ENCODE measurements at places on chromosomes 12 and 14.

DNA sequence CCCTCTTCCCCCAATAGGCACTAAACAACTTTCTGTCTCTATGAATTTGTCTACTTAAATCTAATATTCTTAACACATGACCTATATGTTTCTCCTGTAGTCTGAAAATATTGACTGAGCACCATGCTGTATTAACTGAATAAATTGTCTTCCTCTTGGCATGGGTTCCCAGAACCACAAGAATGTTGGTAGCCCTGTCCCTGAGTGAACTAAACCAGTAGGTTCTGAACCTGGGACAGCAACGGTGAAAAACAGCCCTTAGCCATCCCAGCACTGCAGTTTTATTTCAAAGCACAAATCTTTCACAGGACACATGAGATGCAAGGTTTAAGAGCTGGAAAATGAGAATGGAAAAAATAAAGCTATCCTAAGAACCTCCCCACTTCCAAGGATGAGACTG lies 20.4 kb upstream of the HSP90B1 start:
- H3K4me3 ChIP-seq: no peak overlapping the region
- no peaks in the 10 kb centered on the region for H3K4me1 ChIP-seq
- no peaks in the 10 kb centered on the region for H3K27me3 ChIP-seq
- no peak overlapping the region for H3K27ac ChIP-seq
- no peaks in the 10 kb centered on the region for H3K36me3 ChIP-seq

GRCh38 chr14:102579696-102580549 lies 12.5 kb upstream of the RCOR1 start:
- no peak overlapping the region for H3K4me3 ChIP-seq
- no peaks in the 10 kb centered on the region for H3K4me1 ChIP-seq
- no peak overlapping the region for H3K27ac ChIP-seq
- H3K36me3 ChIP-seq: no peaks in the 10 kb centered on the region

GRCh38 chr12:89932954-89933353 lies 224.3 kb upstream of the ATP2B1 start:
- no peaks in the 10 kb centered on the region for H3K36me3 ChIP-seq
- DNase-seq: no peak
- no peak overlapping the region for H3K4me3 ChIP-seq
- no peaks in the 10 kb centered on the region for H3K27me3 ChIP-seq

- H3K4me3 ChIP-seq: no peak overlapping the region
- no peaks in the 10 kb centered on the region for H3K4me1 ChIP-seq
- no peaks in the 10 kb centered on the region for H3K27me3 ChIP-seq
- no peak overlapping the region for H3K27ac ChIP-seq
- no peaks in the 10 kb centered on the region for H3K36me3 ChIP-seq
Measured at GRCh38 chr14:64556526-64556925, 6.8 kb downstream of the PPP1R36 start.

DNA sequence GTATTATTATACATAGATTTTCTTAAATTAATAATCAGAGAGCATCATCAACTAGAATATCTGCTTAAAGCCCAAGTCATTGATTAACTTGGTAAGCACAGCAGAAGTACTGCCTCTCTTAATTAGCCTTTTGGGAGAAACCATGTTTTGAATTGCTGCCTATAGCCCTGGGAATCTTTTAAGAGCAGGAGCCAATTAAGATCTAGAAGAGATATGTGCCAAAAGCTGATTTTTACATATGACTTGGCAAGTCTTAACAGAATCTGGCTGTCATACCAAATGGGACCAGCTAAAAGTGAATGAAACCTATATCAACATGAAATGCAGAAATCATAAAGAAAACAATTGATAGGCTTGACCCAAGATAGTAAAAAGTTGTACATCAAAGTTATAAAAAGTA lies 23.2 kb upstream of the WNK1 start:
- H3K27ac ChIP-seq: no peak overlapping the region
- H3K4me1 ChIP-seq: no peaks in the 10 kb centered on the region
- H3K36me3 ChIP-seq: no peaks in the 10 kb centered on the region
- H3K4me3 ChIP-seq: no peak overlapping the region
- no peak for DNase-seq

GRCh38 chr14:89730687-89731086 lies 223.8 kb downstream of the EFCAB11 start:
- no peak overlapping the region for H3K27ac ChIP-seq
- no peak for DNase-seq
- H3K4me1 ChIP-seq: no peaks in the 10 kb centered on the region
- H3K27me3 ChIP-seq: no peaks in the 10 kb centered on the region
- no peaks in the 10 kb centered on the region for H3K36me3 ChIP-seq

DNA sequence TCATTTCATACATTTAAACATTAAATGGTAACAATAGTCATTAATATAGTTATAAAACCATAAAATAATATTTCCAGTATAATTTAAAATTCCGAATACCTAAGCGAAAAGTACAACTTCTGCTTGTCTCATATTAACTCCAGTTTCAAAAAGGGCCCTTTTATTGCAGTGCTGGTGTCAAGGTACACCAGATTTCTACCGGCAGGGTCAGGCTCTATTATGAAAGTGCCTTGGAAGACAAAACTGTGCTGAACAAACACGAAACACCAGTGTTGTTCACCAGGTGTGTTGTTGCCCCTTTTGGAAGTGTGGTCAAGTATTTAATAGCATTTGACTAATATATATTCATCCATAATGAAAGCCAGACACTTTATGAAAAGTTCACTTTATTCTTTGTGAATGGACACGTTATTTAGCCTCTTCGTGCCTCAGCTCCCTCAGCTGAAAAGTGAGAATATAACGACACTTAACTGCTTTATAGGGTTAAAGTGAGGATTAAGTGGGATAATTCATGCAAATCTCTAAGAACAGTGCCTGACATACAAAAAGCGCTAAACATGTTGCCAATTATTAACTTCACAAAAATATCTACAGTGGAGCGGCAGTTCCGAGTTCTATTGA lies 20.3 kb upstream of the GNS start:
- no peak overlapping the region for H3K4me3 ChIP-seq
- no peaks in the 10 kb centered on the region for H3K36me3 ChIP-seq
- peaks cover 3% of the 10 kb centered on the region for H3K4me1 ChIP-seq
- peaks cover 60% of the 10 kb centered on the region for H3K27me3 ChIP-seq
- H3K27ac ChIP-seq: no peak overlapping the region

- no peak for DNase-seq
- no peaks in the 10 kb centered on the region for H3K36me3 ChIP-seq
- peaks cover 6% of the 10 kb centered on the region for H3K4me1 ChIP-seq
- no peak overlapping the region for H3K4me3 ChIP-seq
- no peak overlapping the region for H3K27ac ChIP-seq
Measured at GRCh38 chr12:52501490-52501889, 8.4 kb upstream of the KRT6A start.

- no peak for DNase-seq
- H3K36me3 ChIP-seq: no peaks in the 10 kb centered on the region
- H3K27me3 ChIP-seq: no peaks in the 10 kb centered on the region
- H3K27ac ChIP-seq: no peak overlapping the region
Measured at GRCh38 chr12:17528394-17528793, 561.6 kb downstream of the RERGL start.

DNA sequence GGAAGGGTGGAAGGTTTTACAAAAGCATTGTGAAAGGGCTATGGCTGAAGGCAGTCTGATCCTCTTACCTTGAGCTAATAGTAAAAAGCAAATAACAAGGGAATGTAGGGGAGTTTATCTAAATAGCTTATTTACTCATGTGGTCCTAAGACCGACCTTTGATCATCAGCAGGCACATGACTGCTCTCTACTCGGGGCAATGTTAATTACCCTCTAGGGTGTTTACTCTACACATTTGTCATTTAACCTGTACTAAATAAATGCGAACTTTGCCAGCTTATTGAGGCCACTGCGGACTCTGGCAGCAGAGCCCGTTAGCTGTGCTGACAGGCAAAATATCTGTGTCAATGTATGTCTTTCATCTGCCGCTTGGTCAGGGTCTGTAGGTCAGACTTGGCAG lies 768.3 kb upstream of the ATXN7L3B start:
- no peak for DNase-seq
- H3K4me1 ChIP-seq: no peaks in the 10 kb centered on the region
- no peaks in the 10 kb centered on the region for H3K36me3 ChIP-seq
- H3K27me3 ChIP-seq: no peaks in the 10 kb centered on the region
- H3K4me3 ChIP-seq: no peak overlapping the region

GRCh38 chr12:31288381-31288780 lies 37.6 kb downstream of the SINHCAF start:
- no peak overlapping the region for H3K4me3 ChIP-seq
- no peaks in the 10 kb centered on the region for H3K27me3 ChIP-seq
- DNase-seq: no peak
- H3K27ac ChIP-seq: no peak overlapping the region

DNA sequence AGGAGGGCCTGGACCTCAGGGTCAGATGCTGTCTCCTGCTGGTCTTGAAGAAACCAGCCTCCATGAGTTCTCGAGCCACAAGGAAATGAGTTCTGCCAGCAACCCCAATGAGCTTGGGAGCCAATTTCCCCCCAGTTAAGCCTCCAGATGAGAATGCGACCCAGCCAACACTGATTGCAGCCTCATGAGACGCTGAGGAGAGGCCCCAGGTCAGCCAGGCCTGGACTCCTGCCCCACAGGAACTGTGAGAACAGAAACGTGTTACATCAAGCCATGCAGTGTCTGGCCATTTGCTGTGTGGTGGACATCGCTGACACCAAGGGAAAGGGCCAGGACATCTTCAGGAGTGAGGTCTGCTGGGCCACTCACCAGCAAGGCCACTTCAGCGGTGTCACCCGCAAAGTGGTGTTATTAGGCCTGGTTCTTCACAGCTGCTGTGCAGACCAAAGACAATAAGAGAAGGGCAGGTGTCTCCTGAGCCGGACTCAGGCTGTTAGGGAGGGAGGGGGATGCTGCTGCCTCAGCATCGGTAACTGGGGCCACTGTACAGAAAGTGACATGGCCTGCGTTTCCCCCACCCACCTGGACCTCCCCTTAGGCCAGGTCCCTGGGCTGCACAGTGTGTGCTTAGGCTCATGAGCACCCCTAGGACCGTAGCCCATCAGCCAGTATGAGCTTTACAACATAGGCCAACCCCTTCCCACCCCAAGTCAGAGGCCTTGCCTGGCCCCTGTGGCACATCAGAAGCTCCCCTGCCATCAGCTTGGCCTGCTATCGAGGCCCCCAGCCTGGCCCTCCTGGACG lies 272.4 kb upstream of the RTL1 start:
- H3K27ac ChIP-seq: no peak overlapping the region
- no peaks in the 10 kb centered on the region for H3K4me1 ChIP-seq
- no peak for DNase-seq
- no peaks in the 10 kb centered on the region for H3K27me3 ChIP-seq
- no peak overlapping the region for H3K4me3 ChIP-seq

- no peak overlapping the region for H3K27ac ChIP-seq
- H3K36me3 ChIP-seq: peaks cover 16% of the 10 kb centered on the region
- no peak overlapping the region for H3K4me3 ChIP-seq
- peaks cover 16% of the 10 kb centered on the region for H3K4me1 ChIP-seq
- no peaks in the 10 kb centered on the region for H3K27me3 ChIP-seq
Measured at GRCh38 chr14:102988054-102988453, 65.6 kb downstream of the AMN start.

- DNase-seq: no peak
- H3K36me3 ChIP-seq: no peaks in the 10 kb centered on the region
- H3K27ac ChIP-seq: no peak overlapping the region
- H3K4me1 ChIP-seq: no peaks in the 10 kb centered on the region
- no peaks in the 10 kb centered on the region for H3K27me3 ChIP-seq
- no peak overlapping the region for H3K4me3 ChIP-seq
Measured at GRCh38 chr12:78096909-78097597, 266.4 kb downstream of the NAV3 start.

GRCh38 chr12:40439771-40440492 lies 215.1 kb downstream of the LRRK2 start:
- no peak for DNase-seq
- no peaks in the 10 kb centered on the region for H3K4me1 ChIP-seq
- H3K4me3 ChIP-seq: no peak overlapping the region
- H3K27me3 ChIP-seq: no peaks in the 10 kb centered on the region
- no peaks in the 10 kb centered on the region for H3K36me3 ChIP-seq

DNA sequence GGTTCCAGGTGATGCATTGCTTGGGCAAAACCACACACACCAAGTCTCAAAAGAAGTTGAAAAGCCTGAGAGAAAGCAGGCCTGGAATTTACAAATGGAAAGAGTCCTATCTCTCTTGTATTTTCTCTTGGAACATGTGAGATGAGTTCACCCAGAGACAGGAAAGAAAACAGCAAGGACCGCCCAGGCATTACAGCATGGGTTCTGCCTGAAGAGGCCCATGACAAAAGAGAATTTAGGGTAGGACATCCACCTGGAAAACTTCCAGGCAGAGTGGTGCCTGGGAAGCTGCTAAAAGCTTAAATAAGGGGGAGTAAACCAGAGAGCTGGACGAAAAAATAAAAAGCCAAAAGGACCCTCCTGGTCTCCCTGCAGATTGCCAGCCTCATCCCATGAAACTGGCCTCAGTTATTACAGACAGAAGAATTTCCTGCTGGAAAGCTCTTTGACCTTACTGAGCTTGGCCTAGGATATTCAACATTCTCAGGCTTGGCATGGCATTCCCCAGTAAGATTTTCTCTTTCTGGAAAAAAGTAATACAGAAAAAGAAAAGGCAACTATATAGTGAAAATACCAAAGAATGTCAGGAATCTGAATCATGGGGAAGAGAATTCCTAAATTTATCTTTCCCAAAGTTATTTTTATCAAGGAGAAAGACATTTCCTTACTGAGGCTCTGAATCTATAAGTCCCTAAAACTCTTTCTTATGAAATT lies 121.3 kb upstream of the NUDT4 start:
- no peaks in the 10 kb centered on the region for H3K27me3 ChIP-seq
- H3K4me1 ChIP-seq: no peaks in the 10 kb centered on the region
- no peak overlapping the region for H3K27ac ChIP-seq
- no peak for DNase-seq

- peak overlapping the region; percentile 54 for H3K4me3 ChIP-seq
- peak overlapping the region; percentile 95 for H3K27ac ChIP-seq
- H3K4me1 ChIP-seq: peaks cover 37% of the 10 kb centered on the region
- no peak for DNase-seq
Measured at GRCh38 chr14:73787486-73788316, 63.9 kb upstream of the PTGR2 start.

GRCh38 chr12:124756760-124757159 lies 106.9 kb downstream of the SCARB1 start:
- no peak overlapping the region for H3K4me3 ChIP-seq
- H3K36me3 ChIP-seq: no peaks in the 10 kb centered on the region
- peak overlapping the region; percentile 89 for H3K27ac ChIP-seq
- peaks cover 33% of the 10 kb centered on the region for H3K4me1 ChIP-seq
- DNase-seq: no peak

DNA sequence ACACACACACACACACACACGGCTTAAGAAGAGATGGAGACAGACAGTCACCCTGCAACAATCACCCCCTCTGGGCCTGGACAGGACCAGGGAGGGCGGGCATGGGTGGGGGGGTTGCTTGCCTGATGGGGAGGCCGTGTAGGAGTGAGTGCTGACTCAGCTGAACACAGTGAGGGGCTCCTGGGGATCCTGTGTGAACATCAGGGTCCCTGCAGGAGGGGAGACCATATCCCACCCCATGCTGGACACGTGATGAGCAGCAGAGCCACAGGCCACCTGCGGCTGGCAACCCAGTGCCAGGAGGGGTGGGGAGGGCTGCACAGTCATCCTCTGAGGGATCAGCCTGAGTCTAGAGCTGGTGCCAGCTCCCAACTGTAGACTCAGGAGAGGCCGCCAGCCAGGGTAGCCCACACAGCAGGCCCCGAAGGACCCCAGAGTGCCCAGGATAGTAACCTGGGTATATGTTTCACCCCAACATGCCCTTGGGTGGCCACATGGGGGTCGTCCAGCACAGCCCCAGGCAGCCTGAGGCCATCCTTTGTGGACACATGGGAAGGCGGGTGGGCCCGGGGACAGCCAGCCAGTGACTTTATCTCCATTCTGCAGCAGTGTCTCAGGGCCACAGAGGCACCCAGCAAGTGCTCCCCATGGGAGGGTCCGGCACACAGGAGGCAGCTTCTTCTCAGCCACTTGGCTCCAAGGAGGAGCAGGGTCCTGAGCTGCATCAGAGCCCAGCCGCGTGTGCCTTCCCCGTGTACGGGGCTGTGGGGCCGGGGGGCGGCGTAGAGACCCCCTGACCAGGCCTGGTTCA lies 73.7 kb upstream of the SFSWAP start:
- H3K27ac ChIP-seq: no peak overlapping the region
- no peak for DNase-seq
- no peaks in the 10 kb centered on the region for H3K4me1 ChIP-seq
- no peak overlapping the region for H3K4me3 ChIP-seq

Measured in esophagus squamous epithelium (tissue), 5 donors.